ENCODE measurements at places on chromosomes 6 and 20.

DNA sequence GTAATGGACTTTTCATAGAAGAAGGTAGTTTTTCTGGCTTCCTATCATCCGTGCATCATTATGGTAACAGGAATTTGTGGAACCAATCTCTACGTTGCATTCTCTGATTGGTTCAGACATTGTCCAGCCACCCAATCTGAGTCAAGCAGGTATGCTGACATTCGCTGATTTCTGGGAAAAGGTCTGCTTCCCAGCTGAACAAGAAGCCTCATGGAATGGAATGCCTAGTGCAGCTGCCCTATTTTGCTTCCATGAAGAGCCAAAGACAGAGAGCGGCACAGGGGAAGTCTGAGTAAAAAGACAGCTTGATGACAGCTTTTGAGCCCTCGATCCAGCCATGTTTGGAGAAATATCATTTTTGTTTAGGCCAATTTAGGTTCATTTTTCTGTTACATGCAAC, 38.5 kb upstream of the TXLNB start:
- DNase-seq, result no peak

- DNase-seq, result no peak
Observed at GRCh38 chr20:14775778-14776177, 438.4 kb upstream of the FLRT3 start.

DNA sequence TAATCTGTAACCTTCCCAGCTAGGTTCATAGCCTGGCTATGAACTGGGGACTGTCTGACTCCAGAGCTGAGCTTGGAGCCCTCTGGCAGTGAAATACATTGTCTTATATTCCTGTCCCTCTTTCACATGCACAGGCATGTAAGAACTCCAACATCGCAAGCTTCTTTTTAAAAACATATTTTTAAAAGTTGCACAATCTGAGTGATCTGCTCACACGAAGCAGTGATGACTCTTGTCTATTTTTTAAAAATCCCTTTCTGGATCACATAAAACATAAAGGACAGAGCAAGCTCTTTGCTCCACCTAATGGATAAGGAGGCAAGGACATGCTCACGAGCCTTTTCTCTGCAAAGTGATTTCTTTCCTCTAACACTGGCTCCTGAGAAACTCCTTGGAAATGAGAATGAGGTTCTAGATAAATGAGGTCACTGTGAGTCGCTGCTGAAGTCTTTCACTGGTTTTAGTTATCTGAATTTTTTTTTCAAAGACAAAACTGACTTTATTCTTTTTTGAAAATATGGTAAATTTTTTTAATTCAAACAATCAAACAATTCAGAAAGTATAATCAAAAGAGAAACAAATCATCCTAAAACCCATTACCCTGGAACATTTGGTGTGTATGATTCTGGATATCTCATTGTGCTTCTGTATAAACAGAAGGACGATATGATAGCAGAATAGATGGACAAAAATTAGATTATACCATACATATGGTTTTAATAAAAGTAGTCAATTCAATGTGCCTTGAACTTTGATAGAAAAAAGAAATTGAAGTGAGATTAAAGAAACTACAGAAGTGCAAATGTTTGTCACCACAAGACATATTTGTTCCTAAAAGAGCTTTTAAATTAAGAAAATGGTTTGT, 30.8 kb downstream of the IL20RA start:
- peak; percentile 54 for DNase-seq

DNA sequence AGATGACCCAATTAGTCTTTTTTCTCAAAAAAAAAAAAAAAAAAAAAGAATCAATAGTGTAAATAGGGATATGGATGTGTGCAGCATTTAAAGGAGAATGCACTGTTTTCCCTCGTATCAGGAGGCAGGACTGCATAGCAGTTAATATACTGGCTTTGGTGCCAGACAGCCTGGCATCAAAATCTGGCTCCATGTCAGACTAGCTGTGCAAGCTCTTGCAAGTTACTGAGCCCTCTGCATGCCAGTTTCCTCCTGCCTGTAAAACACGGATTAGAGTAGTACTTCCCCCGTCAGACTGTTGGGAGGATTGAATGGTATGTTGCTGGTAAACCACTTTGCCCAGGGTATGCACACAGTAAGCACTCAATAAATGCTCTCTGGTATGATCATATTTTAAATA, 594.2 kb upstream of the CHD6 start:
- DNase-seq, result no peak

DNA sequence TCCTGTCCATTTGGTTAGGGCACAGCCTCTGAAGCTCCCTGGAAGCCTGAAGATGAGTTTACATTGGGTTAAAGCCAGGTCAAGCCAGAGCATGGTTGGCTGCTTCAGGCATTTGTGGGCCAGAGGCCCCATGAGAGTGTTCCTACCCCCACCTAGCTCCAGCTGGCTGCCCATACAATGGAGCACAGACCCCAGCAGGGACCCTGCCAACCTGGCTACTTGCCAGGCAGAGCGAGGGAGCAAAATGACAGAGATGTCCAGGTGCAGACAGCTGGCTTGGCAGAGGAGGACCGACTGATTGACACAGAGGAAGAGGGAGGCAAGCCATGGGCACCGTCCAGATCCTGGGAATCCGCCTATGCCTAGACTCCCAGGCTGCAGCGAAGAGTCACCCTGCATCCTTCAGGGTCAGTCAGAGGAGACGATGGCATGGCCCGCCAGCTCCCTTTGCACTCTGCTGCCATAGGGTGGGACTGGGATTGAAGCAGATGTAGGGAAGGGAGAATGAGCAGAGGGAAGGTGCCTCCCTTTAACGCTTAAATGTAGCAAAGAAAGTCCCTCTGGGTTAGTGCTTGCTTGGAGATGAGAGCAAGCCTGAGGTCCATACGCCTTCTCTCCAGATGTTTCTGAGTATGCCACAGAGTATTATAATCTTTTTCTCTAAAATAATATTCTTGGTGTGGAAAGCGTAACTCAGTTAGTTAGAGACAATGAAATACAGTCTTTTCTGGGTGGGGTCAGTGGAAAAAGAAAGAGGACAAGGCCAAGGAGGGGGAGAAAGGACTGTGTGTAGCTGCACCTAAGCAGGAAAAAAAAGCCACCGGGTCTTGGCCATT, 77.6 kb upstream of the FYN start:
- no peak for DNase-seq

DNA sequence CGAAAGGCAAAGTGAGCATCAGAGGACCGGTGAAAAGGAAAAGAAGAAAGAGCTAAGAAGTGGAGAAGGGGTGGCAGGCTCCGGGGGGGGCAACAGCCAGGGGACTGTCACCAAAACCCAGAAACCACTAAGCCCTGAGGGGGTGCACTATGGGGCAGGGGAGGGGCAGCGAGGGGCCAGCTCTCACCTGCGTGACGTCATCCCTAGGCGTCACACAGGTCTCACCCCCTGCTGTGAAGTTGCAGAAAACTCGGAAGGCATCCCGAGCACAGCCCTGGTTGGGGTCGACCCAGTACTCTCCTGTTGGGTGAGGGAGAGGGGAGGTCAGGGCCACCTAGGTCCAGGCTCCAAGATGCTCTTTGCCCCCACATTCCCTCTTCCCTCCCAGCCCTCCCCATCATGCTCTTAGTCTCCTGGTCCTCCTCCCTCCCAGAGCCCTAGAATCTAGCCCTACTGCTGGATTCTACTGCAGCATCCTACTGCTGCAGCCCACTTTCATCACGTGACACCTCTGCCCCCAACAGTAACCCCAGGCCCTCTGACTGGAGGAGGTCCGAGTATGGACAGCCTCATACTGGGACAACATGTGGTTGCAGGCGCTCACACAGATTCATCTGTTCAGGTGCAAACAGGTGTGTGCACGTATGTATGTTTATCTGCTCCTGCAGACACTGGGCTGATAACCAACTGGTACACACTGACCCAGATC, 27.4 kb downstream of the COL11A2 start:
- DNase-seq, result no peak

DNA sequence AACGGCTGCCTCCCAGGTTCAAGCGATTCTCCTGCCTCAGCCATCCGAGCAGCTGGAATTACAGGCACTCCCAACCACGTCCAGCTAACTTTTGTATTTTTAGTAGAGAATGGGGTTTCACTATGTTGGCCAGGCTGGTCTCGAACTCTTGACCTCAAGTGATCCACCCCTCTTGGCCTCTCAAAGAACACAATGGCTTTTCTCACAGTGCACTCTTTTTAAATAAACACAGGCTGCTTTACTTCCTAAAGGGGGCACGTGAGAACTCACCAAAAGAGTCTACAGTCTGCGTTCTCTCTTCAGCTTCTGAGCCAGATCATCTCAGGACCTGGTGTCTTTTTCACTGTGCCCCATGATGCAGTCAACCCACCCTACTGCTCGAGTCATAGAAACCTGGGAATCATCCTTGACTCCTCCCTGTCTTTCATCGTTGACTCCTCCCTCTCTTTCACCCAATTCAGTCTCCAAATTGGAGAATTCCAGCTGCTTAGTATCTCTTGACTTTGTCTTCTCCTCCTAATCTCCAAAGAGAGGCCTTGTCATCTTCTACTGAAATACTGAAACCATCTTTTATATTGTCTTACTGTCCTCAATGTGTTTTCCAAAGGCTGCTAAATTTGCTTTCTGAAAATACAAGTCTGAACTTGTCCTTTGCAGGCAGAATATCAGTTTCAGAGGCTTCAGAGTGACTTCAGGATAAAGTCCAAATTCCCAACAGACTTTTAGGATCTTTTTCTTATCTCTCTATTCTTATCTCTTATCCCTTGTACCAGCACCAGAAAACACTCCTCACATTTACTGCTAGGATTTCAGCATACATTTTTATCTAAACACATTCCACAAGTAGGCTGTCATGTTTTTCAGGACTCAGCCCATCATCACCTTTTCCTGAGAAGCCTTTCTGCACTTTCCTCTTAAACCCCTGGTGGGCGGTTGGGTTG, 323.4 kb downstream of the SYNE1 start:
- no peak for DNase-seq

DNA sequence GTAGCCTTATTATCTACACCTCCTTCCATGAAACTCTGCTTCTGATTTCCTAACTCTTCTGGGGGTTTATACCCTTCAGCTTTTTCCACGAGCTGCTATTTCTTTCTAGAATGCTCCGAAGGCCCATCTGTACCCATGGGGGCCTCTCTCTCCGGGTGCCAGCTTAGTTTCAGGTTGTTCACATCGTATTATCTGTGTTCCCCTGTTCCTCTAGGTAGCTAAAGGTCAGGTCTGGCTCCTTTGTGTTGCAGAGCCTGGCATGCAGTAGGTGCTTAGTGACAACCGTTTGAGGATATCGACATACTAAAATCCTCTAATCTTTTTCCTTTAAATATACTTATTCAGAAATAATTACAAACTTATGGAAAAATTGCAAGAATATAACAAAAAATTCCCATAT, 73.0 kb downstream of the UST start:
- DNase-seq, result no peak

DNA sequence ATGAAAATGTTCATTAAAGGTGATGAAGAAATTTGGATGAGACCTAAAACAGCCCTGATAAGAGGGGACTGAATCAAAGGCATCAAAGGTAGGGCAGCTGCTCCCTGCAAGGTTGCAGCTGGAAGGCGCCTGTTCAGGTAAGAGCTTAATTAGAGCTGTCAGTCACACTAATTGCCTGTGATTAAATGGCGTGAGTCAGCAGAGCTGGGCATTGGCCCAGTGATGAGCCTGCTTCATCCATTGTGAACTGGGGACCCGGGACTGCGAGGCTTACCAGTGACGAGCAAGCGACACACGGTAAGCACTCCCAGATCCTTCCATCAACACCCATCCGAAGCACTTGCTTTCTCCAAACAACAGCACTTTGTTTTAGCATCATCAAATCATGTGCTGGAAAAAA, 621.5 kb upstream of the CDH4 start:
- DNase-seq, result peak; percentile 70

DNA sequence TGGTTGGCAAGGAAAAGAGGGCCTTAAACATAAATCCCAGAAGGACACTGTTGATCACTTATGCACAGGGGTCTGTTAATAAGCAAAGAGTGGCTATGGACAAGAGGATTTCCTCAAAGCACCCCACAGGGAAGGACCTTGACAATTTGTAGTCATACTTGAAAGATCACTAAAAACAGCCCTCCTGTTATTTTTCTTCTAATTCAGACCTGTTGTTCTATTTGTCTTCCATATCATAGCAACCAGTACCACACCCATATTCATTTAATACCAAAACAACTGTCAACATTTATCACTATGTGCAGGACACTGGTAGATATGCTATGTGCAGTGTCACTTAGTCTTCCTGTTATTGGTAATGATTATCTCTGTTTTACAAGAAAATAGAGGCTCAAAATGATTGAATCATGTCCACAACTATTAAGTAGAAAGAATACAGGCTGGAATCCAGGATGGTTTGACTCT, 3.2 kb upstream of the DYNLRB1 start:
- no peak for DNase-seq

- no peak for DNase-seq
Observed at GRCh38 chr6:30216096-30216495, 2.9 kb upstream of the TRIM26 start.

DNA sequence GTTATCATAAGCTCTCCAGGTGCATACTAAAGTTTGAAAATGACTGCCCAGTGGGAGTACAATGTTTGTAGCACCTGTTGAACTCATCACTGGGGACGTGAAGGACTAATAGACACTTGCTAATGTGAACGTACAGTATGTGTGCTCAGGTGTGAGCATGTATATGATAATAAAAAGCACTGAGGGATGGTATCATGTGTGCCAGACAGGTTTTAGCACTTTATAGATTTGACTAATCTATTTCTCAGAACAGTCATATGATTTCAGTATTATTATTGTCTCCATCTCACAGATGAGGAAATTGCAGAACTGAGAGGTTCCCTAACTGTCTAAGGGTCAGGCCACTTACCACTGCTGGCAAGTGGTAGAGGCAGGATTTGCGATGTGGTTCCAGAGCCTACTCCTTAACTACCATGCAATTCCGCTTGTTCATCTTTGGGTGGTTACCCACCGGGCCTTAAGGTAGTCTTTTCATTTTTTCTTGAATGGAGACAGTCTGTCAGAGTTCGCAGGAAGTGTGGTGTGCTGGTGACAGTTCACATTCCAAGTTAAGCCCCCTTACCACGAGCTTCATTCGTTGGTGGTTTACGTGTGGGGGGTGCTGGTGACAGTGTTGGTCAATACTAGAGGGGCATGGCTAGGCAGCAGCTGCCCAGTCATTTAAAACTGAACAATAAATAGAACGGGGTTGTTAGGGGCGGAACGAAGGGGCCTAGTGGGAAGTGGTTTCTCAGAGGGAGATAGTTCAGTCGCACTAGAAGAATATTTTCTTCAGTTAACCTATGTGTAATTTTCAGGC, 46.8 kb downstream of the RREB1 start:
- DNase-seq, result no peak

DNA sequence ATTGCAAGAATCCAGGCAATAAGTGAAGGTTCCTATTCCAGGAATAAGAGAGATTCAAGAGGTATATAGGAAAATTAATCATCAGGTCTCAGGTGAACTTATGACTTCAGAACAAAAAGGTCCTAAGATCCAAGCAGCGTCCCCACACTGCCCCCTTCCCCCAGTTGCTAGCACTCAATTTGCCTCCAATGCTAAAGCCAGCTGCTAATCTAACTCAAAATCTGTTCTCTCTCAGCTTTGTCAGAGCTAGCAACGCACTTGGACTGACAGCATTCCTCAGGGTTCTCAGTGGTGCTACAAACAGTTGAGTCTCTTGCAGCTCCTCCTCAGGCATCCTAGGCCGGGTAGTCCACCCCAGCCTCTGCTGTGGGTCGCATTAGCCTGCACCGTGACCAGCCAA, 148.3 kb downstream of the RFX6 start:
- DNase-seq, result no peak

GRCh38 chr6:168093071-168093505, 14.1 kb upstream of the FRMD1 start:
- no peak for DNase-seq

Data from SW480 (cell line).